Cardiac fibroblast (primary cell): ENCODE measurements at places on chromosomes 2 and 18.

DNA sequence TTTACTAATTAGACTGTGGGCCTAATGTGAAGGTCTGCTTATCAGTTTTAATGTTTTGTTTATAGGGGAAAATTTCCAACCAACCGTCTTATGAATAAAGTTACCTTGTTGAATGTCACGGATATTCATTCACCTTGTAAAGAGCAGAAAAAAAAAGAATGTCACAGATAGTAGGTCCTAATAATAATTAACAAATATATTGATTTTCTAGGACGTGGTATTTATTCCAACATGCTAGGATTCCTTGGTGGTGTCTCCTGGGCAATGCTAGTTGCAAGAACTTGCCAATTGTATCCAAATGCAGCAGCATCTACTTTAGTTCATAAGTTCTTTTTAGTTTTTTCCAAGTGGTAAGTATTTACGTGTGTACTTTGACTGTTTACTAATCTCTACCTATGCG, 23.4 kb downstream of the PAPOLG start:
- DNase-seq, result no peak

- no peak for DNase-seq
These were observed 1081.7 kb upstream of the FANCL start for GRCh38 chr2:59322870-59323269.

DNA sequence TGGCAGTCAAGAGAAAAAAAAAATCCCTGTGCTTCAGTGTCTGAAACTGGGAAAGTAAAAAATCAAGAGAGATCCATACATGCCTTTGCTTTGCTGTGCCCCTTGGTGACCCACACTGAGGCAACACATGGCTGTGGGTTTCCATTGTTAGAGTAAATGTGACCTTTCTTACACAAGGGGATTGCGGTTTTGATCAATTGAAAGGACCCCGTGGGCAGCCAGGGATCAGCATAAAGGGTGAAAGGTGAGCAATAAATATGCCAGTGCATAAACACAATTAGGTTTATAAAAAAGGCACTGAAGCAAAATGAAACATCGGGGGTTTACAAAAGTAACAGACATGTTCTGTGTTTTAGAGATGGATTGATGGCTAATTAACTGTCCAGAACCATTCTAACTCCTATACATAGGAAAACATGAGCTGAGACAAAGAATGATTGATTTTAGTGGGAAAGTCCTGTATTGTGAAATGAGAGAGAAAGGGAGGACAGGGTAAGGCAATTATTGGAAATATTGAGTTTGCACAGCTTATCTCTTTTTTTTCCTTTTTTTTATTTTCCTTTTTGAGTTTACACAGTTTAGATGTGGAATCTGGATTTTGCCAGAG, 40.7 kb upstream of the BBS5 start:
- DNase-seq, result no peak

- no peak for DNase-seq
These were observed 384.8 kb downstream of the GALR1 start for GRCh38 chr18:77634494-77634893.

DNA sequence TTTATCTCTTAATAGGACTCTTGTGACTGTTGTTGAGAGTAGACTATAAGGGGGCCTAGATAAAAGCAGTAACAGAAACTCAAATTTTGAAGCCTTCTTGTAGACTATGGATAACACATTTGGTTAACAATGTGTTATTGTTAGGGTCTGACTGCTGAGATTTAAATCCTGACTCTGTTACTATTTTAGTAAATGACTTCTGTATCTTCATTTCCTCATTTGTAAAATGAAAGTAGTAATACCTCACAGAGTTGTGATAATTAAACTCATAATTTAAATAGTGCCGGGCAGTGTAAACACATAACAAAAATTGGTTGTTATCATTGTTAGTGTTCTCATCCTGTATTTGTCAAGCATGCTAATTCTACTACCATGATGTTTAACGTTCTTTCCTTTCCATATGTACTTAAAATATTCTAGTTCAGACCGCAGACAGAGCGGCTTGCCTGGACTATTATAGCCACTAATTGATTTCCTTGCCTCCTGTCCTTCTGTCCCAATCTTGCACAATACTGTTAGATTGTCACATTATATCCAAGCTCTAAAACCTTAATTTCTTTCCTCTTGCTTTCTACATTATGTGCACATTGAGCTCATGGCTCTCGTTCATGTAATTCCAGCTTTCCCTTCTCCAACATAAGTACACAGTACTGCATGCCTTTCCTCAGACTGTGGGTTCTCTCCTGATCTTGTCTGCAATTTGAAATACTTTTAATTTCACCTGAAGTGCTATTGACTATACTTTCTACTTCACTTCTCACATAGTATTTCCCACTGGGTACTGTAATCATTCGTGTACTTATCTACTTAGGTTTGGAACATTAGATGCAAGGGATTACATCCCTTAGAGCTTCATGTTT, 48.4 kb downstream of the RBBP8 start:
- no peak for DNase-seq

DNA sequence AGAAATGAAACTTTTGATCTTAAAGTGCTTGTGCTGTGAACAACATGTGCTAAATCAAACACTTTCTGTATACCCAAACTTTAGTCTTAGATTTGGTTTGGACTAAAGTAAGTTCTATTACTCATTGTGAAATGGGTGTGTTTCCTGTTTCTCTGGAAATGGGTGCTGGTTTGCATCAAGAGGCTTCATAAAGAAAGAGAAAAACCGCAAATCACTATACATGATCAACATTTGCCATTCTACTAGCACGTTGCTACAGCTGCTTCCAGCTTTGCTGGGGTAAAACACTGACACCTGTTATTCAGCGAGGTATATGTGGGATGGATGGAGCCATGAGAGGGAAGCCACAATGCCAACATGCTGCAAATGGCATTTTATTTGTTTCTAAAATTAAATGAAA, 547.0 kb upstream of the ACVR2A start:
- DNase-seq, result no peak

- DNase-seq, result no peak
These were observed 21.6 kb downstream of the INPP5D start for GRCh38 chr2:233081731-233082221.

DNA sequence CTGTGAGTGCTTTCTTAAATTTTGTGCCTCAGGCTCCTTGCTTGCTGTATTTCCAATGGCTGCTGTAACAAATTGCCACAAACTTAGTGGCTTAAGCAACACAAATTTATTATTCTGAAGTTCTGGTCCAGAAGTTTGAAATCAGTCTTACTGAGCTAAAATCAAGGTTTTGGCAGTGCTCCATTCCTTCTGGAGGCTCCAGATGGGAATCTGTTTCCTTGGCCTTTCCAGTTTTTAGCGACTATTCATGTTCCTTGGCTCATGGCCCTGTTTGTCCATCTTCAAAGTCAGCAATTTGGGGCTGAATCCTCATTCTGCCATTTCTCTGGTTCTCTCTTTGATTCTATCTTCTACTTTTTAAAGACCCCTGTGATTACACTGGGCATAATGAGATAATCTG, 31.8 kb downstream of the STRADB start:
- no peak for DNase-seq

GRCh38 chr2:232230560-232230959, 148.0 kb upstream of the ALPP start:
- DNase-seq, result peak; percentile 10

DNA sequence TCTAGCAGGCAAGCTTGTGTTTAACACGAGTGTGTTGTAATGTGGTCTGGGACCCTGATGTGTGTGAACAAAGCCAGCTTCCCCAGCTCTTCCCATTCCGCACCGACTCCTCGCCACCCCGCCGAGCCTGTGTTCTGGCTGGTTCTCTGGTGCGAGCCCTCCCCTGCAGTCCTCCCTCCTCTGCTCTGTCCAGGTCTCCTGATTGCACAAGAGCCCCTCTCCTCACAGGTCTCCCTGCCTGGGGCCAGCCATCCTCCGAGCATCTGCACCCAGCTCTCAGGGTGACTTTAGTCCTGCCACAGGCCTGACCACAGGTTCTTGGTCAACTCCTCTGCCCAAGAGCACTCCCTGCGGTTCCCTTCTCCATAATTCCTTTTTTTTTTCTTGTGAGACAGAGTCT, 13.2 kb downstream of the SLC66A3 start:
- DNase-seq, result no peak

DNA sequence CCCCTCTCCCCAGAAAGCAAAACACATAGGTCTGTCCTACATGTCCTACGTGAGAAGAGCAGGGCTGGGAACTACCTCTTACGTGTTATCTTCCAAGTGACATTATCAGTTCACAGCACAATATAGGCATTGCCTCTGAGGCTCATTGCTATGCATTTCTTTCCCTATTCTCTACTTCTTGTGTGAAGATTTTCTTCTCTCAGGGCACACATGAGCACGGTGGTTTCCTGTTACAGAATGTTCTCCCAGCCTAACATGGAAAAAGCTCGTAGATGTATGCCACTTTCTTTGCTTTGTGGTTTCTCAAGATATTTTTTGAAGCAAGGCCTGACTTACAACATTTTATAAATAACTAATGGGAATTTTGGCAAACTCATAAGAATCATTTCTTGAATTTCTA, 19.4 kb upstream of the DSC3 start:
- DNase-seq, result no peak

DNA sequence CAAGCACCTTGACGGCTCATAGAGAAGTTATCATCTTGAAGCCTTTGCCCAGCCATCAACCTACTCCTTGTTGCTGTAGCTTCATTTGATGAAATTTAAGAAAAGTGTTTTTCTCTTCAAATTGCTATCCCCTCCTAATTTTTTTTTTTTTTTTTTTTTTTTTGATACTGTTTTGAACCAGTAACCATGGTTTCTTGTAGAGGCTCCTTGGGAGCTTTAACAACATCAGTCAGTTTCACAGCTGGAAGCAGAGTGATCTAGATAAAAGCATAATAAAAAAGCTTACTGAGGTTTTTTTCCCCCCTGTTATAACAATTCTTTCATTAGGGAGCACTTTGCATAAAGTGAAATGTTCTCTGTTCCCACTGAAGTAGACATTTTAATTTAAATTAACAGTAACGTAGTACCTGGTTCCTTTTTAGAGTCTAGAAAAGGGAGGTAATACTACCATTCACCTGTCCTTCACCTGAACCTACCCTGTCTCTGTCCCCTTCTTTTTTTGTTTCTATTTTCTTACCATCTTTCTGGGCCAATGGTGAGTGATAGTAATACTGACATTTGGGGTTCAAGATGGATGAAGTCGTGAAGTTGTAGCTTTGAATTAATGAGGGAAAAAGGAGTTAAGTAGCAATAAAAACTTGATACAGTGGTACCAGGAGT, 101.5 kb downstream of the NCOA1 start:
- DNase-seq, result no peak

GRCh38 chr2:161430386-161430785, 14.3 kb downstream of the TBR1 start:
- DNase-seq, result no peak

- DNase-seq, result peak; percentile 81
These were observed 80.9 kb upstream of the CCDC85A start for GRCh38 chr2:56102866-56103265.

DNA sequence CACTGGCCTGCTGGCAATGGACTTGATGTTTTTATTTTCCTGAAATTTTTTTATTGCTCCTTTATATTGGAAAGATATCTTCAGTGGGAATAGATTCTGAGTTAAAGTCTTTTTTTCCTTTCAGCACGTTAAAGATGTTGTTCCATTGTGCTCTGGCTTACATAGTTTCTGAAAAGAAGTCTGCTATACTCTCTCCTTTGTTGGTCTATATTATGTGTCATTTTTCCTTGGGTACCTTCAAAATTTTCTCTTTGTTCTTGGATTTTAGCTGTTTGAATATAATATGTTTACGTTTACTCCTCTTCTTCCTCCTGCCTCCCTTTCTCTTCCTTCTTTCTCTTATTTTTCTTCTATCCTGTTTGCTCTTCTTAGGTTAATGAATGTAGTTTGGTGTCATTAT, 105.5 kb downstream of the CAPN13 start:
- DNase-seq, result no peak

DNA sequence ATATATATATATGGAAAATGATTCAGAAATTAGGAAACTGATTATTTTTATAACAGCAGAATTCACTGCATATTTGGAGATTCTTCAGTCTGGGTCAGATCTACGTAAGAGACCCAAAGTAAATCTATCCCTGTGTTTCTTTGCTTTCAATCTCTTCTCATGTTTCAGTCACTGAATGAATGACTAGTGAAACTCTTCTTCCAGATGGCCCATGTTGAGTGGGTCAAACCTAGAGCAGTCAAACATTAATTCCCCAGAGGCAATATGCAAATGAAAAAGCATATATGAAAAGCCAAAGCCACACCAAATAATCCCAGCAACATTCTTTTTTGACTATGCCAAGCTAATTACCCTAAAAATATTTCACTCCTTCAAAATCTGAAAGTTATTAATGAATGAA, 317.3 kb downstream of the RBM43 start:
- DNase-seq, result no peak

DNA sequence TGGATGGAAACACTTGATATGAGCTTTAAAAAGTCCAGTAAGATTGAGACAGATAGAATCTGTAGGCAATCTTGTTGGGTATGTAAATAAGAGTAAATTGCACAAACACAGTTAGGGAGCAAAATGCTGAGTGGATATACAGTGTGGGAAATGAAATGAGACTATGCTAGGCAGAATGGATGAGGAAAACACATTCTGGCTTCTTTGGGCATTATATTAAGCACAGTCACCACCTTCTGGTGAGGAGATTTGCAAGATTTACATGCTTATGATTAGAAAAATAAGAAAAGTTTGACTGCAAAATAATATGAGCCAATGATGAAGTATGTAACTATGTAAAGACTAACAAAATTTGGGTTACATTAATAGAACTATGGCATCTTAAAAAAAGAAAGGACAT, 2165.0 kb upstream of the CELF4 start:
- DNase-seq, result no peak

- no peak for DNase-seq
These were observed 107.1 kb downstream of the ZFP36L2 start for GRCh38 chr2:43119303-43119702.

DNA sequence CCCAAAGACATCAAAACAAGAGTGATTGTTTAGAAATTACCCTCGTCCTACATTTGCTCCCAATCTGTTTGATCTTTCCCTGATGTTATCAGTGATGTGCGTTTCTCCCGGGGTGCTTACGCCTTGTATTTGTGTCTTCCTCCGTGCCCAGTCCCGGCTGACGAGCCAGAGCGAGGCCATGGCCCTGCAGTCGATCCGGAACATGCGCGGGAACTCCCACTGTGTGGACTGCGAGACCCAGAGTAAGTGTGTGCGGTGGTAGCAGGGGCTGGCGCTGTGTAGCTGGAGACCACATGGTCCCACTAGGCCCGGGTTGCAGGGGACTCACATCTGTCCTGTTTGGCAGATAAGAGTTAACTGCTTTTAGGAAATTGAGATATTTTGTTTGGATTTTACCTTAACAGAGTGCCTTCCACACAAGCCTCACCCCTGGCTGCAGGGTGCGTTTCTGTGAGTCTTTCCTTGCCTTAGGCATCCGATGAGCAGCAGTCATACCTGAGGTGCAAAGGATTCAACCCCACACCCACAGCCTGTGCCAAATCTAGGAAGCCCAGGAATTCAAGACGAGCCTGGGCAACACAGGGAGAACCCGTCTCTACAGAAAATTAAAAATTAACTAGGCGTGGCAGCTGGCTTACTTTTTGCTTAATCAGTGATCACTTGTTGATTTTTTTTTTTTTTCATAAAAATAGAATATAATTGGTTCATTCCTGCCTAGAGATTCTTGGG, 127.4 kb downstream of the GBX2 start:
- no peak for DNase-seq

GRCh38 chr2:69660637-69661036, 17.1 kb upstream of the AAK1 start:
- no peak for DNase-seq

GRCh38 chr2:195656859-195657633, at the start of gene SLC39A10:
TSS of gene SLC39A10 (plus strand) at chr2:195657226. CDS start at chr2:195680043, 22,817 bp downstream.
- DNase-seq, result peak; percentile 98

GRCh38 chr2:223155956-223156355, 104.0 kb downstream of the KCNE4 start:
- no peak for DNase-seq
